ENCODE measurements at places on chromosomes 12 and 14.

DNA sequence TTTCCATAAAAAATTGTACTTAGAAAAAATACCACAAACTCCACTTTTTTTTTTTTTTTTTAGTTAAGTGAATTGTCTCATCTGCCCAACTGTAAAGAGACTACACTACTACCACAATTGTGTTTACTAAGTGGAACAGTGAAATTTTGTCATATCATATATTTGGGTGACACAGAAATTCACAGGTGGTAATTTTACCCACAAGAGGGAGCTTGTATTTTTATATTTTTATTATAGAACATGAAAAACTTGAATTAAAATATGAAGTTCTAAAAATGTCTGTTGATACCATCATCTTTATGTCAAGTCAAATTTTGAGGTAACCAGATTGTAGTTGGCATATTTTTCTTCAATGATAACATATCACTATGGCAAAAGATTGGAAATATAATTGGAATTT is 329.4 kb upstream of the SOX5 start:
- no peak for DNase-seq

- no peak for DNase-seq
Observed at GRCh38 chr14:87049950-87050349, 943.0 kb downstream of the GALC start.

- DNase-seq = no peak
Observed at GRCh38 chr14:54785136-54785777, 117.4 kb downstream of the GCH1 start.

- no peak for DNase-seq
Observed at GRCh38 chr12:120404271-120404670, 33.6 kb upstream of the COX6A1 start.

DNA sequence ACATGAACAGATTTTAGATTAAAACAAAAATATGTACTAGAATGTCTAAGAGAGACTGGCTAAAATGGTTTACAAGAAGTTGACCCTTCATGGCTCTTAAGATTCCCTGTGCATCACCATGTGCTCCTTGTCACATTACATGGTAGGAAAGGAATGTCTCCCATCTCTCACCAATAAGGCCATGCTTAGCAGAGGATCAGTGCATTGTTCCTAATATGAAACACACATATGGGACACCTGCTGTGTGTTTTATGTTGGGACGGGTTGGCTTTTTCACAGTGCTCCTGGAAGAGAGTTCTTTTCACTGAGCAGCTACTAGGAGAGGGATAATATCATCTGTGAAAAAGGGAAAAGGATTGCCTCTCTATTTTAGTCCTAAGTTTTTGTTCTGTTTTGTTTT is 9.6 kb downstream of the PFKM start:
- DNase-seq = no peak

DNA sequence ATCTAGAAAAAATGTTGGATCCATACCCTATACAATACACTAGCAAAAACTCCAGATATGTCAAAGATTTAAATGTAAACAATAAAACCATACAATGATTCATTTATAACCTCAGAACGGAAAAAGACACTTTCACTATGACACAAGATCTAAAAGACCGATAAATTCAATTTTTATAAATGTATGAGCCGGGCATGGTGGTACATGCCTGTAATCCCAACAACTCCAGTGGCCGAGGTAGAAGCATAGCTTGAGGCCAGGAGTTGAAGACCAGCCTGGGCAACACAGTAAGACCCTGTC is 2.5 kb upstream of the SOS2 start:
- DNase-seq = no peak

DNA sequence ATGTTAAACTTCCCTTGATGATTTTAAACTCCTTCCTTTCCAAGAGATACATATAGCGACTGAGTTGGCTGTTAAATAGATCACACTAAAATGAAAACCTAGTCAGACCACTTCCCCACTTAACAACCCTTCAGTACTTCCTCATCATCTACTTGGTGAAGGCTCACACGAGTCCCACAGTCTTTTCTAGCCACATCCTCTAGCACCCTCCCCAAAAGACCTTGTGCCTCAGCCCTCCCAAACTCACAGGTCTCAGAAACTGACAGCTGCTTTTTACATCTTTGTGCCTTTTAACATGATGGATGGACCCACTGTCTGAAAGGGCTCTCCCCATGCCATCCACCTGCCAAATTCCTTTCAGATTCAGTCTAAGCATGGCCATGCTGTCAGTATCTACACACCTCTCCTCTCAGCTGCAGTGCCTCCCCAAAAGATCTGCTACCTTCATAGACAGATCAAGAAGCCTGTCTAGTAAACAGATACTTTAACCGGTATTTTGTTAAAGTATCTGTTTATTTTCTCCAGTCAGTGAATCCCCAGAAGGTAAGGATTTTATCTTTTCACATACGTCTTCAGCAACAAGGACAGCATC is 65.1 kb upstream of the GPHB5 start:
- DNase-seq = no peak

GRCh38 chr12:113314121-113314529 is 20.8 kb downstream of the SLC8B1 start:
- no peak for DNase-seq

- no peak for DNase-seq
Observed at GRCh38 chr14:95119336-95119735, 38.0 kb downstream of the DICER1 start.

GRCh38 chr12:106767206-106767605 is 7.3 kb upstream of the RIC8B start:
- no peak for DNase-seq

- no peak for DNase-seq
Observed at GRCh38 chr12:62737188-62737587, 197.8 kb downstream of the PPM1H start.

- no peak for DNase-seq
Observed at GRCh38 chr12:109650808-109651207, 62.8 kb upstream of the FAM222A start.
